ENCODE measurements at places on chromosomes 6 and 20.

GRCh38 chr20:9203081-9203447, 134.2 kb downstream of the PLCB4 start:
- DNase-seq: no peak

DNA sequence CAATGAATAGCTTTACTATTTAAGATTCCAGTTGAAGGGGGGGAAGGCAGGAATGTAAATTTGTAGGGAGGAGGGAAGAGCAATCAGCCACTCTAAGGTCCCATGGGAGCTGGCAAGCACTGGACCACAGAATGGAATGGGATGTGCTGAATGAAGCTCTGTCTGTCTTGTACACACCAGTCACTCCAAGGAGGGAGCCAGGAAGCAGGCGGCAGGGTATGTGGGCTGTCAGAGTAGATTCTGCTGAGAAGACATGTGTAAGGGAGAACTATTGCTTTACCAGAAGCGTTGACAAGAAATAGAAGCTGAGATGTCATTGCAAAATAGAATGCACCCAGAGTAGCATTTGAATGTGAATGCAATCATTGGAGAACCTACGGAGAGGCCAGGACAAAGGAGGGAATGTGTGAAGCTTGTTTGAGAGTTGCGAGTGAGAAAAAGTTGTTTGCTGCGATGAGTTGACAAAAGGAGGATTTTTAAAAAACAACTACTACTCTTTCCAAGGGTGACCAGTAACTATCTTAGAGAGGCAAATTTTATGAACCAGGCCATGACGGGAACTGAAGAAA, 25.2 kb upstream of the PDE7B start:
- no peak for DNase-seq

DNA sequence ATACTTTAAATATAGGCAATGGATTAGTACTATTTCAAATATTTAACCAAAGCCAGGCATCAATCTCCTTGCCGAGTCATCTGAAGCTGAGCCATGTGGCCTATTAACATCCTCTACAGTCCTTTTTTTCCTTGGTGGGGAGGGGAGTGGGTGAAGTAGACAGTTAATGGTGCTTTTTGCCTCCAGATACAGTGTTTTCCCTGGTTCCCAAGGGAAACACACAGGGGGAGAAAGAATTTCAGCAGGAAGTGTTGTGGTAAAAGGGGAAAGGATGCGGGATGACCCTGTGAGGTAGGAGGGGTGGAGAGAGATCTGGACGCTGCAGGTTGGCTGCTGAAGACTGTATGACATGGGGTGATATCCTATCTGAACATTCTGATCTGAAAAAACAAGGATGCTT, 9.6 kb downstream of the CLDN20 start:
- no peak for DNase-seq

- no peak for DNase-seq
Measured at GRCh38 chr6:167968091-167968490, 29.4 kb upstream of the KIF25 start.

DNA sequence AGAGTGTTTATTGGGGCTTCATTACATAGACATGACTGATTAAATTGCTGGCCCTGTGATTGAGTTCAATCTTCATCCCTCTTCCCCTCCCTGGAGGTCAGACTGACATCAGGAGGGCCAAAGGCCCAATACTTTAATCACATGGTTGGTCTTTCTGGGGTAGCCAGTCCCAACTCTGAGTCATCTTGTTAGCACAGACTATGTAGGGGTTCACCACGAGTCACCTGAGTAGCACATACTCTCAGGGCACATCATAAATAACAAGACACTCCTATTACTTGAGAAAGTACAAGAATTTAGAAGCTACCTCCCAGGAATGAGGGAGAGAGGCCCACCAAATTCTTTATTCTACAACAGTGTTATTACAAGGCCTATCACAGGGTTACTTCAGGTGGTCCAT, 11.3 kb downstream of the GINS1 start:
- DNase-seq: no peak

- no peak for DNase-seq
Measured at GRCh38 chr6:21931641-21932335, 338.2 kb downstream of the SOX4 start.

DNA sequence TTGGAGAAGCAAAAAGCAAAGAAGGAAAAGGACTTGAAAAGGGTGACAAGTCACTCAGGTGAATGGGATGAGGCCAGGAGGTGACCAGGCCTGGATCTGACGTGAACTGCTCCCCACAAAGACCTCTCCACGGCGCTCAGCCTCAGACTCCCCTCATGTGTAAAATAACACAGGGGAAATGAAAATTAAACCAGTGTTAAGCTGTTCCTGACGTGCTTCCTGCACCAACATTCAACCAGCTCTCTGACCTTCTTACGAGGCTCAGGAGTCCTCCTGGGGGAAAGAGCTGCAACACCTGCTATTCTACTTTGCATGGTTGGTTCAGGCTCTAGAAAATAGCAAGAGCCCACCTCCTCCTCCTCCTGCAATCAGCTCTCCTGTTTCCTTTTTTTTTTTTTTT, 256.7 kb downstream of the ATXN1 start:
- DNase-seq: no peak

- no peak for DNase-seq
Measured at GRCh38 chr6:79170959-79171358, 63.5 kb downstream of the HMGN3 start.

DNA sequence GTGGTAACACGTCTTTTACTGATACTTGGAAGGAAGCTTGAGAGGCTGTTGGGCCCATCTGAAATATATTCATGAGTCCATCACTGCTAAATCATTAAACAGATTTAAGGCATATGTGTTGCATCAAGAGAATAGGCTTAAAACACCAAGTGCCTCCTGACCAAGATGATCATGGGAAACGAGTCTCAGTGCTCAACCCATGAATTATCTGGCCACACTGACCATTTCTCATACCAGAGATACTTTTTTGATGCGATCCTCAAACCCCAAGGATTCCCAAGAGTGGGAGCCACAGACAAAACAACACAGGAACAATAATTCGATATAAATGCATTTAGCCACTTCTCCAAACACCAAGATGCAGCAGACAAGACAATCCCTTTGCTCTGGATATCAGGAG, 17.2 kb downstream of the HEY2 start:
- no peak for DNase-seq

GRCh38 chr6:8837343-8837742, 402.0 kb upstream of the SLC35B3 start:
- DNase-seq: no peak

DNA sequence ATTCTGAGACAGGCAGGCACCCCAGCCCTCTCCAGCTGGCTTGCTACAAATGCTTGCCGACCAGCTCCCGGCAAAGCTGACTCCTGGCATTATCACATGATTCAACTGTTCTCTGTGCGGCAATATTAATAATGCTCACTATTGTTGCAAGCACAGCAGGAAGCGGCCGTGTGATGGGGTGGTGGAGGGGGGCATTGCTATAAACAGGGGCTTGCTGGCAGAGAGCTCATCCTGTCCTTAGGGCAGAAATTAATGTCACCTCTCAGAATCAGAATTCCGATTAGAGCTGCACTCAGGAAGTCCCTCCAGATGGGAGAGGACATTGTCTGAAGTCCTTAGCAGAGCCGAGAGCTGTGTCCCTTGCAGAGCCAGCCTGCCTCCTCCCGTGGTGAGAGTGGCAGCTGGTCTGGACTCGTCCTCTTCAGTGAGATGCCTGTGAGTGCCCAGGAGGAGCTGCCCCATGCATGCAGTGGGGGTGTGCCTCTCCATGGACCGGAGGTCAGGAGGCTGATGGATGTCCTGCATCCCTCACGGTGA, 162.5 kb downstream of the CDH4 start:
- no peak for DNase-seq

DNA sequence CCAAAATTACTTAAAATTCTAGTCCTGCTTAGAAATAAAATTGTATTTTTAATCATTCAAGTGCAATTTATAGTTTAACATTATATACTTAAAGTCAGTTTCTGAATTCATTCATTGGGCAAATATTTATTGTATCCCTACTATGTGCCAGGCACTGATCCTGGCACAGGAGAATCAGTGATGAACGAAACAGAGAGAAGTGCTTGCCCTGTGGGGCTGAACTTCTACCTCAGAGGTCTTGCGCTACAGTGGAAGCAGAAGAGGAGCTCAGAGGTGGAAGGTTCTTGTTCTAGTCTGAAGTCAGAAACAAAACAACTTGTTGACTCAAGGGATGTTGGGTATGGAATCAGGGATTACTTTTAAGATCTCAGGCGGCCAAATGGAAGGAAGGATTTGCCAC, 6.0 kb downstream of the CLDN20 start:
- no peak for DNase-seq

DNA sequence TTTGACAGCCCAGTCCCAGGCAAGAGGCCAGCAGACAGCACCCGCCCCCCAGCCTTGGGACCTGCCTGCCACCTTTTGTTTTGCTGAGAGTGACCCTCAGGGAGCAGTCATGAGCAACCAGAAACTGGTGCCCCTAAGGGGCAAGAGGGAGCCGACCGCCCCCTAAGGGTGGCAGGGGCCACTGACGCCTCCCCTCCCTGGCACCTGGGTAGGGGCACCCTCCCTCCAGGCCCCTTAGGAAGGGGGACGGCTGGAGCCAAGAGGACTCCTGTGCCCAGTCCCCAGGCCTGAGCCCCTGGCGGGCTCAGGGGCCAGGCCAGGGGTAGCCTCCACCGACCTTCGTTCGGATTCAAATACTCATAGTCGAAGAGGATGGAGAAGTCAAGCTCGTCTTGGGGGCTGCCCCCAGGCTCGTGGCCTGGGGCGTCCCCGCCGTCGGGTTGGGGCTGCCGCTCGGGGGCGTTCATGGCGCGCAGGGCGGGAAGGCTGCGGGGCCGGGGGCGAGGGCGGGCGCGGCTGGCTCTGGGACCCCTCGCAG, 417 bp downstream of the NFATC2 start:
- no peak for DNase-seq

- no peak for DNase-seq
Measured at GRCh38 chr6:126747728-126748540, 370.5 kb upstream of the RSPO3 start.

DNA sequence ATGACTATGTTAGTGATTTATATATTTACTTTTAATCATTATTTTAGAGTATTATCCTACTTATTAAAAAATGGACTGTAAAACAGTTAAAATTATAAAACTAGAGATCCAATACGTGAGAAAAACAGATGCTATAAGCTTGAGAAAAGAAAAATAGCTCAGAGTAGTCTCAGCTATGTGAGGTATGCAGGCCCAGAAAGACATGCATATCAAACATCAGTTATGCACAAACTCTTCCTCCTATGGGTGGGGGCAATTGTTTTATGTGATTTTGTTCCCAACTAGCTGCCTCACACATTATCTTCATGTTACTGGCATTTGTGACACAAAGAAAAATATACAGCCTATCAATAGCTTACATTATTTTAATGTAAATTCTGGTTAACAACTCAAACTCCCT, 28.8 kb downstream of the RARS2 start:
- DNase-seq: no peak

- no peak for DNase-seq
Measured at GRCh38 chr20:11337361-11338130, 580.1 kb upstream of the BTBD3 start.

- DNase-seq: peak; percentile 49
Measured at GRCh38 chr6:154304191-154304590, 52.4 kb downstream of the IPCEF1 start.

DNA sequence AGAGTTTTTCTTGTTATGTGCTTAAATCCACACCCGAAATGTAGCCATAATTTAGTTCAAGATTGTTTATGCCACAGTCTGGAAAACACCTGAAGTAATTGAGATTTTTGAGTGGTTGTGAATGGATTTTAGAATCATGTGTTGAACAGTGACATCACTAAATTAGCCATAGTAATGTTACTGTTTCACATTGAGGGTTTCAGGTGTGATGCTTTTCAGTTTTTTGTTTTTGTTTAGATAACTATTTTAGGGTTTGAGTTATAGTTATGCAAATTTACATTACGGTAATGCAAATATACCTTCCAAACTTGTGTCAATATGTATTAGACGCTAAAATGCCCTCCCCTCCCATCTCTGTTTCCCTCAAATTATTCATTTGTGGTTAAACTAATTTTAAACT, 22.9 kb downstream of the QKI start:
- DNase-seq: no peak

GRCh38 chr20:45833030-45833882, at the start of gene SNX21:
Gene SNX21 (plus strand): TSS chr20:45833799. CDS start chr20:45833920, 121 bp downstream.
- DNase-seq: peak; percentile 94

DNA sequence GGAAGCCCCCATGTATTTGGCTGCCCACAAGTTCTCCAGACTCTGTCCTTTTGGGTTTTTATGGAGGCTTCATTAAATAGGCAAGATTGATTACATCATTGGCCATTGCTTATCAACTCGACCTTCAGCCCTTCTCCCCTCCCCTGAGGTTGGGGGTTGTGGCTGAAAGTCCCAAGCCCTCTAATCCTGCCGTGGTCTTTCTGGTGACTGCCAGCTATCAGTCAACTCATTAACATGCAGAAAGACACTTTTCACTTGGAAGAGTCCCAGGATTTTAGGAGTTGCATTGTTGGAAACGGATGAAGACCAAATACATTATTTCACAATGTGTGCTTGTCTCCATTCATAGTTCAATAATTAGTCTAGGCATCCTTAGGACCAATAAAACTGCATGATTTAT, 9.5 kb downstream of the CDC5L start:
- DNase-seq: no peak

DNA sequence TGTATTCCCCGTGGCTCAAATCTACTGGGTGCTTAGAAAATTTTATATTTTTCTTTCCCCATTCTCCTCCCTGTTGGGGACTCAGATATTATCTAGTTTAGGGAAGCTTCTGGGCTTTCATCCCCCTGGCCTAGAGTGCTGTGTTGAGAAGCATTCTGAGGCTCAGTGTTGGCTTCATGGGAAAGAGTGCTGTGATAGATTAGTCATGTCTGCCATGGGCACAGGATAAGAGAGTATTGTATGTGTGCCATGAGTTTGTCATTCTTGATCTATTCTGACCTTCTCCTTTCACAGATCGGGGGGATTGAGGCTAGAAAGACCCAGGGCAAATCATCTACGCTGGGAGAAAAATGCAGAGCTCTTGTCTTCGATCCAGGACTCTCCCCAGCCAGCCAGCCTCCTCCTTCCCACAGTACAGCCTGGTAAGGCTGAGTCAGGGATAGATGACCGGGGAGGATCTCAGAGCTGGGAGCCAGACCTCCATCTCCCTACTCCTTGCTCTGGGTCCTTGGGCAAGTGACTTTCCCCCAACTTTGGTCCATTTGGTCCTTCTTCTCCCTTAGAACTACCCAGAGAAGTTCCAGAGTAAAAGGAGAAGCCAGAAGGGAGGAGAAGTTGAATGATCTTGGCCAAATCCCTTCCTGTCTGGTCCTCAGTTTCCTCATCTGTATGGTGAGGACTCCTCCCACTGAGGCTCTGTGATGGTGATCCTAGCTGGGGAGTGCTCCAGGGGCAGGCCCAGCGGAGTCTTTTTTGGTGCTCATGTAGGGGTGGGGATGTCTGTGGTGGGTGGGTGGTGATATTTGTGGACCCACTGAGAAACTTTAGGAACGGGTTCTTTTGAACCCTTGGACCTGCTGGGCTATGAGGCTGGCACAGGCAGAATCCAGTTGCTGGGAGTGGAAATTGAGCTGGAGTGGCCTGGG, 5.0 kb downstream of the SRC start:
- peak; percentile 38 for DNase-seq
